ENCODE measurements at places on chromosomes 12 and 14. TPM values are rescaled to one million over a fixed set of nuclear protein-coding genes. Genes with fewer than 3 reads are reported as not detected.

DNA sequence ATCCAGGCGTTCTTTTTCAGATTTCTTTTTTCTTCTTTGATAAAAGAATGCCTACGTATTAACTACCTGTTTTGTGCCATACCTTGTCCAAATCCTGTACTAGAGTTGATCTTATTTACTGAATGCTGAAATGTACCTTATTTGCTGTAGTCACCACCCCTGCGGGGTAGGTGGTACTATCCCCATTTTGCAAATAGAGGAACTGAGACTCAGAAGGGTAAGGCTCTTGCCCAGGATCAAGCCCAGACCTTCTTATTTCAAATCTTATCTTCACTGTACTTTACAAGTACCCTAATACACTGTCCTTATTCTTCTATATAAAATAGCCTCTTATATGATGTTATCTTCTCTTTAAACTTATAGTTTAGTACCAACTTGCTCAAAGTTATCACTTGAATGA is 206.5 kb downstream of the SLC41A2 start:
- H3K27me3 ChIP-seq: no peaks in the 10 kb centered on the region
- no peak for DNase-seq
- no peak overlapping the region for H3K4me3 ChIP-seq
- peaks cover 4% of the 10 kb centered on the region for H3K4me1 ChIP-seq
- no peak overlapping the region for H3K27ac ChIP-seq
- no peaks in the 10 kb centered on the region for H3K36me3 ChIP-seq

DNA sequence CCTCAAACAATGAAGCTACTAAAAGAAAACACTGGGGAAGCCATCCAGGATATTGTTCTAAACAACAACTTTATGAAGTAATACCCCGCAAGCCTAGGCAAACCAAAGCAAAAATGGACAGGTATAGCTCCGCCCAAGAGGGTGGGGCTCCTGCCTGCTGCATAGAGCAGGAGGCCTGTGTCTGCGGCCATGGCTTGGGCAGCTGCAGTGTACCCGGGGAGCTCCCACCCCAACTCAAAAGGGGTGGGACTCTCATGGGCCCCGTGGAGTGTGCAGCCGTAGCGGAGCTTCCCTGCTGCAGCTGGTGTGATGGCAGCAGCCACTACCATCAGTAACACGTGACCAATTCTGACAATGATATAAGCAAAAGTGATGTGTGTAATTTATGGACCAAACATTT is 264.2 kb upstream of the KITLG start:
- H3K4me3 ChIP-seq: no peak overlapping the region
- no peak overlapping the region for H3K27ac ChIP-seq
- no peaks in the 10 kb centered on the region for H3K27me3 ChIP-seq
- no peaks in the 10 kb centered on the region for H3K36me3 ChIP-seq
- DNase-seq: no peak
- H3K4me1 ChIP-seq: no peaks in the 10 kb centered on the region

- no peak for DNase-seq
- no peaks in the 10 kb centered on the region for H3K27me3 ChIP-seq
- no peaks in the 10 kb centered on the region for H3K36me3 ChIP-seq
- H3K4me3 ChIP-seq: no peak overlapping the region
Observed at GRCh38 chr14:55638665-55639064, 58.7 kb downstream of the KTN1 start.

DNA sequence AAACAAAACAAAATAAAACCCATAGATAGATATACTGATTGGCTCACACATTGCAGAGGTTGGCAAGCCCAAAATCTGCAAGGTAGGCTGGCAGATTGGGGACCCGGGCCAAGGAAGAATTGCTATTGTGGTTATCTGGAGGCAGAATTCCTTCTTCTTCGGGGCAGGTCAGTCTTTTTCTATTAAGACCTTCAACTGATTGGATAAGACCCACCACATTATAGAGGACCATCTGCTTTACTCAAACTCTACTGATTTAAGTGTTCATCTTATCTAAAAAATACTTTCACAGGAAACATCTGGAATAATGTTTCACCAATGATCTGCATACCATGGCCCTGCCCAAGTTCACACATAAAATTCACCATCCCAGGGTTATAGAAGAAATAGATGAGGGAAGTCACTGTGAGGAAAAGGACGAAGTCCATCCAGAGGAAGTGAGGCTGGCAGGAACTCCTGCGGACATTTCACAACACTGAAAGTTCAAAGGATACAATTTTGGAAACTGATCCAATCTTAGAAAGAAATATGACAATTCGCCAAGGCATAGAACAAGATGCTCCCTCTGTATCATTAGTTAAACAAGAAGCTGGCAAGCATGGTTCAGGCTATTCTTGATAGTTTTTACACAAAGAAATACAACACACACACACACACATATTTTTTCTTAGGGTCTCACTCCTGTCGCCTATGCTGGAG is 127.6 kb upstream of the MED13L start:
- H3K27ac ChIP-seq: peak overlapping the region; percentile 43
- H3K27me3 ChIP-seq: no peaks in the 10 kb centered on the region
- peaks cover 24% of the 10 kb centered on the region for H3K4me1 ChIP-seq
- no peak overlapping the region for H3K4me3 ChIP-seq
- no peaks in the 10 kb centered on the region for H3K36me3 ChIP-seq

DNA sequence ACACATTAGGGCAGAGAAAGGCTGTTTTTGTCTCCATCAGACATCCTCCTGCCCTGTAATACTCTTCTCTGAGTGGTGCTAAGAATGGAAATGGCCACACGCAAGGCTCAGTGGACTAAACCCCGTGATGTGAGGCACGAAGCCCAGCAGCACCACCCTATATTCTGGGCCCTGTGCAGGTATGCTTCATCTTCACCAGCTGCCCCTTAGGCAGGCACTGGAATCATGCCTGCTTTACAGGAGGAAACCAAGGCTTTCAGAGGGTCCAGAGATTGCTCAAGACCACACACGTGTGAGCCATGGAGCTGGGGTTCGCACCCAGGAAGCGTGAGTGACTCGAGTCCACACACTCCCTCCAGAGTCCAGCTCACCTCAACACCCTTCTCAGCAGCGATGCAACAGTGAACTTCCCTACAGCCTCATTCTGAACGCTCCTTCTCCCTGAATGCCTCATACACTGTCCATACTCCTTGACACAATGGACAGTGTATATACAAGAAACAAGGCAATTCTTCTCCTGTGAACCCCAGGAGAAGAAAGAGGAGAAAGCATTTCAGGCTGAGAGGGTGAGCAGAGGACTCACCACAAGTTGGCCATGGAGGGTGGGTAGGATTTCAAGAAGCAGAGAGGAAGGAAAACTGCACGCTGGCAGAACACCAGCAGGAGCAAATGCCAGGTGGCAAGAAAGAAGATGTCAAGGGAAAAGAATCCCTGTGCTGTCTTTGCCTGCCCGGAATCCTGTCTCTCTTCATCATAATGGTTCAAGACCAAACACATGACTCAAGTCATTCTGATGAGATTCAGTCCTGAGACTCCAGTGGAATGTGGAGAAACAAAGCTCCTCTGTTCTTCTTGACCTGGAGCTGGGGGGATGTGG is 39.1 kb downstream of the NT5DC3 start:
- peak overlapping the region; percentile 78 for H3K27ac ChIP-seq
- no peaks in the 10 kb centered on the region for H3K27me3 ChIP-seq
- no peak overlapping the region for H3K4me3 ChIP-seq
- peaks cover 48% of the 10 kb centered on the region for H3K4me1 ChIP-seq
- DNase-seq: peak; percentile 66

DNA sequence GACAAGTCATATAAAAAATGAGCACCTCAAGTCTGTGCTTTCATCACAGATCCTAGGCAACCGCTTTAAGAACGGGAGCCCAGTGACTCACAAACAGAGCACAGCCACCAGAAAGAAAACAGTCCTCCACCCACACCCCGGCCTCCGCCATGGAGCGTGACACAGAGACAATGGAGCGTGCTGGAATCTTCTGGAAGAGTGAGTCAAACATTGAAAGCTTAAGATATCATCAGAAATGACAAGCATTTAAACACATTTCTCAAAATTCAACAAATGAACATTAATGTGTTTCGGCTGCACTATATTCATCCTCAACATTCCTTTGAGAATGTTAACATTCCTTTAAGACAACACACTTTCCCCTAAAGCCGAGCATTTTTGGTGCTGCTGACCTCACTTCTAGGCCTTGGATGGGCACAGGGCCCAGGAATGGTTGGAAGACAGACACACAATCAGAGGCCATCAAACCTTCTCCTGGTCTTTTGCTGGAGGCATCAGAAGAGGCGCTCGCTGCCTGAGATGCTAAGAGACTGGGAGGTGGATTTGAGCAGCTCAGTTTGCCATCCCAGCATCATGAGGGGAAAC is 23.6 kb upstream of the TMEM132D start:
- no peaks in the 10 kb centered on the region for H3K27me3 ChIP-seq
- H3K4me3 ChIP-seq: no peak overlapping the region
- no peak overlapping the region for H3K27ac ChIP-seq
- H3K4me1 ChIP-seq: no peaks in the 10 kb centered on the region

Gene OR6C2
- not detected for total RNA-seq

Gene LRTM2
- total RNA-seq: not detected

Gene CELA1
- not detected for total RNA-seq

Gene ACOT6
- total RNA-seq: not detected

Gene OR4K15
- total RNA-seq: not detected
